ENCODE measurements at places on chromosomes 11 and 22.

DNA sequence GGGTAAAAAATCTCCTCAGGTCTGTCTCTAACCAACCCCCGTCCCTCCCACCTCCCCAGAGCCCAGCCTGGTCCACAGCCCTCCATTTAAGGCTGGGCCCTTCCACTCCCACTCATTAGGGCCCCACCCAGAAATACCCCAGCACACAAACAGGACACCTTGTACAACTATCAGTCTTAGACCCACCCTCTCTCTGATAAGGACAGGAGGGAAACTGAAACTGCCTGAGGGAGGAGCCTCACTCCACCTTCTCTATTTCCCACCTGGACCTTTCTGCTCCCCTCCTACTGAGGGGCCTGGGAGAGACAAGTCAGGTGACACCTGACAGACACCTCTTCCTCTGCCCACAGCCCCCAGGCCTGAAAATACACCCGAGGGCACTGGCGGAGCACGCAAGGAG is 90.2 kb downstream of the PLEKHA7 start:
- no peak for DNase-seq

DNA sequence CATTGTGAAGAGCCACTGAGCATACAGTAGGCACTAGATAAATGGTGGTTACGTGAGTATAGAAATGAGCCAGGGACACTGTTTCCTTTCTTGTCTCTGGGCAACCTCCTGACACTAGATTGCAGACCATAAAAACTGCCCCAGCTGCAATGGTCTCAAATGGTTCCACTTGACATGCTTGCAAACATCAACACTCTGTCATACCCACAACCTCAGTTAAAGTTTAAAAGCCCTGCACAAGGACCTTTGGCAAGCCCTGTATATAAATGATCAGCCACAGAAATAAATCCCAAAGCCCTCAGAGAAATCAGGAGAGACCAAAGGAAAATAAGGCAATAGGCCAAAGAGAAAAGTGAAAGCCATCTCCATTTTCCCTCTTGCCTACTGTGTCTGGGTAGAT is 20.7 kb downstream of the PLEKHA7 start:
- DNase-seq: no peak

DNA sequence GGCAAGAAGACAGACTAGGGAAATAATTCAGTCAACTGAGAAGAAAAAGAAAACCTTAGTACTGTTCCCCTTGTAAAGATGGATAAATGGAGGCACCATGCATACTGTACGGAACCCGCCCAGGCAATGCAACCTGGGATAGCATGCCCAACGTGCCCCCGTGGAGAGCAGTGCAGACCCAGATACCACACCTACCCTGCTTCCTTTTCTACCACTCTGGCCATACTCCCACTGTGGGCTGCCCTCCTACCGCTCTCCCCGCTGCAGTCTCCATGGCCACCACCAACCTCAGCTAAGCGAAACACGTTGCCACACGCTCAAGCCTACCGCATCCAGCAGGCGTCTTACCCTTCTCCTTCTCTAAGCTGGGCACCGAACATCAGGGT is 117.4 kb upstream of the SERPIND1 start:
- no peak for DNase-seq

DNA sequence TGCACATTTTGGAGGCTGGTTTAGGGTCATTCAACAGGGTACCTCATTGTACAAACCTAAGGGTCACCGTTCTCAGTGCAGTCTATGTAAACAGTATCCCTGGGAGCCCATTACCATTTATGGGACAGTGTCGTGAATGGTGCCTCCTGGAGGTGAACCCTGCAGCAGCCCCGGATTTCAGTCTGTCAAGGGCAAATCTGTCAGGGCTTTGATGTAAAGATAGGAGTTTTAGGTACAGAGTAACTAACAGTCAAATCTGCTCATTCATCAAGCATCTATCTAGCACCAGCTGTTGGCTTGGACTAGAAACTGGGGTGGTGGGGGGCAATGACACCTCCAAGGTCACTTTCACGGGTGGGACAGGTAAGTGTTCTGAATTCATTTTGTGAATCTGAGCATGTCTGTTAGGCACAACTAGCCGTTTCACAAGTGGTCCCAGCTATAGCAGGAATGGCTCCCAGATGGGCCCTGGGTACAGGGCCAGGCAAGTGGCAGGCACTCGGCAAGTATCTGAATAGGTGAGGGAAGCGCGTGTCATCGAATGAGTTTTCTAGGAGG is 63.6 kb downstream of the PARVG start:
- DNase-seq: no peak

DNA sequence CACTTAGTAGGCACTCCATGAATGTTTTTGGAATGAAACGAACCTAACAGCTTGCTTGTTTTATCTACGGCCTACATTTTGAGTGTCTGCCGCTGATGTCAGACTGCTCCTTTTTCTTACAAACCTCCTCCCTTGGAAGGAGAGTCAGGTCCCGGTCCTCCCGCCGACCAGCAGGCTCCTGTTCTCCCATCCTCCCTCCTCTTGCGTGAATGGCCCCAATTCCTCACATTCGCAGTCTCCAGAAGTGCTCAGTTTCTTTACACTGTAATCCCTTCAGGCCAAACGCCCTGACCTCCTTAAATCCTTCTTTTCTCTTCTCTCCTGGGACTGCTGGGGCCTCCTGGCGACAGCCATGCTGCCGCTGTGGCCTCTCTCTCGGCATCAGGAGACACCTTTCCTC is 82.6 kb upstream of the CSNK2A3 start:
- DNase-seq: no peak
